ENCODE measurements at places on chromosomes 12 and 14. TPM values are rescaled to one million over a fixed set of nuclear protein-coding genes. Genes with fewer than 3 reads are reported as not detected.

The PLCZ1 gene
- total RNA-seq: not detected

The SIX6 gene
- 1.4 TPM for total RNA-seq

The LRP1-AS gene
- total RNA-seq: not detected

The MOAP1 gene
- 26.9 TPM for total RNA-seq

The KRT75 gene
- not detected for total RNA-seq

The SMARCD1 gene
- 209 TPM for total RNA-seq

The WNT1 gene
- total RNA-seq: not detected

The SELPLG gene
- not detected for total RNA-seq

The SOAT2 gene
- total RNA-seq: not detected

The C14orf93 gene
- 11.0 TPM for total RNA-seq

The RNASE4 gene
- 2.0 TPM for total RNA-seq

The NDRG2 gene
- total RNA-seq: 1.3 TPM

The ARHGEF40 gene
- 46.0 TPM for total RNA-seq

The PTGER2 gene
- total RNA-seq: not detected

The OGFOD2 gene
- 20.6 TPM for total RNA-seq

The LRP1 gene
- 13.9 TPM for total RNA-seq

The CTSG gene
- total RNA-seq: not detected

The KRT83 gene
- total RNA-seq: not detected

The OR6C74 gene
- not detected for total RNA-seq

The CAPRIN2 gene
- total RNA-seq: 49.9 TPM

The DDIT3 gene
- total RNA-seq: 2.3 TPM

The TSPAN31 gene
- 57.6 TPM for total RNA-seq

The NGB gene
- not detected for total RNA-seq

The SMAGP gene
- total RNA-seq: 19.0 TPM

The NEK9 gene
- total RNA-seq: 28.3 TPM

The CELA1 gene
- total RNA-seq: not detected

The B4GALNT3 gene
- 30.8 TPM for total RNA-seq

The PRH2 gene
- not detected for total RNA-seq

The ANO2 gene
- 4.0 TPM for total RNA-seq

The CLEC2D gene
- 10.3 TPM for total RNA-seq

The SLC38A2 gene
- 259 TPM for total RNA-seq

The ABHD12B gene
- total RNA-seq: not detected

The CNTN1 gene
- 0.17 TPM for total RNA-seq

The KRT82 gene
- total RNA-seq: not detected

The TAS2R13 gene
- 2.4 TPM for total RNA-seq

The ACRBP gene
- 2.7 TPM for total RNA-seq

The SLC17A8 gene
- total RNA-seq: not detected

The FAM90A1 gene
- not detected for total RNA-seq

The MANSC4 gene
- total RNA-seq: 0.12 TPM

The KIF26A gene
- 40.2 TPM for total RNA-seq

The TTC9 gene
- 3.5 TPM for total RNA-seq

The EMP1 gene
- 0.43 TPM for total RNA-seq

The PYGL gene
- 63.0 TPM for total RNA-seq

The HSPB8 gene
- not detected for total RNA-seq

The PCED1B gene
- total RNA-seq: 0.25 TPM

The NKX2-1 gene
- not detected for total RNA-seq

The KRT85 gene
- total RNA-seq: not detected

The FGD4 gene
- 41.4 TPM for total RNA-seq

The ENDOU gene
- not detected for total RNA-seq
